Omental fat pad (tissue), 4 donors: ENCODE measurements at places on chromosomes 1 and 21. TPM values are rescaled to one million over a fixed set of nuclear protein-coding genes. Genes with fewer than 3 reads are reported as not detected.

UMODL1 gene
- total RNA-seq, result not detected

C1orf210 gene
- not detected for total RNA-seq

HAX1 gene
- 64.4 TPM for total RNA-seq

BSDC1 gene
- 51.9 TPM for total RNA-seq

RUNX1 gene
- 75.9 TPM for total RNA-seq

RAB25 gene
- total RNA-seq, result not detected

DIO1 gene
- total RNA-seq, result not detected

MYOG gene
- not detected for total RNA-seq

SFN gene
- 0.38 TPM for total RNA-seq

TMEM240 gene
- total RNA-seq, result 2.7 TPM

OR6P1 gene
- not detected for total RNA-seq

KRTAP13-2 gene
- total RNA-seq, result not detected

CFHR2 gene
- total RNA-seq, result not detected

NPPA gene
- total RNA-seq, result not detected
